ENCODE measurements at places on chromosomes 1 and 21. TPM values are rescaled to one million over a fixed set of nuclear protein-coding genes. Genes with fewer than 3 reads are reported as not detected.

The C1QTNF12 gene
- polyA plus RNA-seq, result not detected

The NOC2L gene
- 68.2 TPM for polyA plus RNA-seq

The FMOD gene
- not detected for polyA plus RNA-seq

The RAB7B gene
- not detected for polyA plus RNA-seq

The DCST1 gene
- not detected for polyA plus RNA-seq

The CR1 gene
- 3.1 TPM for polyA plus RNA-seq

The LRIG2 gene
- 2.4 TPM for polyA plus RNA-seq

The PRR9 gene
- polyA plus RNA-seq, result not detected

The IFI44 gene
- polyA plus RNA-seq, result 8.9 TPM

The RCAN3 gene
- polyA plus RNA-seq, result 152 TPM

The FAM72A gene
- not detected for polyA plus RNA-seq

The NECTIN4 gene
- not detected for polyA plus RNA-seq

The CSF3R gene
- 0.10 TPM for polyA plus RNA-seq

The CFHR1 gene
- not detected for polyA plus RNA-seq

The MTMR11 gene
- not detected for polyA plus RNA-seq

The SH3D21 gene
- 0.35 TPM for polyA plus RNA-seq

The USH2A gene
- polyA plus RNA-seq, result not detected

The LINGO4 gene
- not detected for polyA plus RNA-seq

The MAP3K7CL gene
- 5.4 TPM for polyA plus RNA-seq

The SPRR5 gene
- not detected for polyA plus RNA-seq

The IFI44L gene
- polyA plus RNA-seq, result 2.2 TPM

The PLXNA2 gene
- 0.06 TPM for polyA plus RNA-seq

The TMEM240 gene
- polyA plus RNA-seq, result not detected

The BSND gene
- polyA plus RNA-seq, result not detected

The MCOLN3 gene
- 0.51 TPM for polyA plus RNA-seq

The DMBX1 gene
- not detected for polyA plus RNA-seq

The MYOM3 gene
- polyA plus RNA-seq, result not detected

The FMO4 gene
- polyA plus RNA-seq, result 1.1 TPM

The CNN3 gene
- polyA plus RNA-seq, result 13.7 TPM

The TFF3 gene
- not detected for polyA plus RNA-seq

The KMO gene
- not detected for polyA plus RNA-seq

The PIGR gene
- polyA plus RNA-seq, result not detected

The SLC25A24 gene
- polyA plus RNA-seq, result 7.1 TPM

The TSPEAR gene
- polyA plus RNA-seq, result not detected

The PLEKHM2 gene
- polyA plus RNA-seq, result 13.8 TPM

The TNFRSF9 gene
- 0.24 TPM for polyA plus RNA-seq

The F3 gene
- not detected for polyA plus RNA-seq

The UFC1 gene
- polyA plus RNA-seq, result 158 TPM

The MFSD2A gene
- 0.22 TPM for polyA plus RNA-seq

The GPR161 gene
- not detected for polyA plus RNA-seq

The PKLR gene
- polyA plus RNA-seq, result not detected

The PROK1 gene
- polyA plus RNA-seq, result not detected

The CFAP74 gene
- not detected for polyA plus RNA-seq

The RIPK4 gene
- 0.26 TPM for polyA plus RNA-seq

The OLFML2B gene
- not detected for polyA plus RNA-seq

The SLAMF6 gene
- polyA plus RNA-seq, result 95.9 TPM

The DNALI1 gene
- not detected for polyA plus RNA-seq

The WDR64 gene
- polyA plus RNA-seq, result 0.28 TPM

The AMY2A gene
- polyA plus RNA-seq, result not detected

All from naive thymus-derived CD8-positive, alpha-beta T cell (primary cell).